ENCODE measurements at places on chromosomes 7 and 10.

GRCh38 chr7:93890464-93891068, at the start of gene TFPI2:
Gene TFPI2, minus strand, starts transcription at chr7:93890753. Its CDS starts 75 bp downstream, at chr7:93890678.
- peak; percentile 1 for DNase-seq

- DNase-seq = no peak
Measured at GRCh38 chr7:7848892-7849291, 119.7 kb upstream of the GLCCI1 start.

DNA sequence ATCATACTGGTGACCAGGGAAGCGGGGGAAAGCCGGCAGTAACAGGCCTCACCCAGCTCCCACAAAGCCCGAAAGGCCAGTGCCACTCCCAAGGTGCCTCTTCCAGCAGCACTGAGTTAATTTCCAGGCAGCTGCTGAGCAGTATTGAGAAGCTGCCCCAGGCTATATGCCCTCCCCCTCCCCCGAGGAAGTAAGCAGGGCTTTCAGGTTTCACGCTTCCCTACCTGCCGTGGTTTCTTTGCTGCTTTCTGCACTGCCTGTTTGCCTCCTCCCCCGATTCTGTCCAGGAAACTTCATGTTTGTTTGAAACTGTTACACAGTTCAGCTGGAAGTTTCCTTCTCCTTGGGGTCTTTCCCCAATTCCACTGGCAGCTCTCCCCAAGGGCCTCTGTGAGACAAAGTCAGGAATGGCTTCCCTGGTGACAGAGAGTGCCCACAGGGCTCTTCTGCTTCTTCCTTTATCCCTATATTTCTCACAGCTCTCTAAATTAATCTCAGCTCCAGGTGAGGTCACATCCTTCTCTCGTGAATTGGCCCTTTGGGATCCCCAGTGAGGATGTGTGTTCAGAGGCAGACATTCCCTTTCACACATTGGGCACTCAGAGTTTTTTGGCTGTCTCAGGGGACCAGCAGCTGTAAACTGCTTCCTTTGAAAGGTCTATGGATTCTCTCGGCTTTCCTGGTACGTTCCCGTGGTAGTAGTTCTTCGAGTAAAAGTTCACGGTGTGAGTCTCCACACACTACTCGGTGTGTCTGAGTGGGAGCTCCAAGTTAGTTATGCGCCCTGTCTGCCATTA, 19.4 kb downstream of the C1GALT1 start:
- DNase-seq = no peak

- no peak for DNase-seq
Measured at GRCh38 chr7:104695563-104695962, 318.4 kb upstream of the KMT2E start.

DNA sequence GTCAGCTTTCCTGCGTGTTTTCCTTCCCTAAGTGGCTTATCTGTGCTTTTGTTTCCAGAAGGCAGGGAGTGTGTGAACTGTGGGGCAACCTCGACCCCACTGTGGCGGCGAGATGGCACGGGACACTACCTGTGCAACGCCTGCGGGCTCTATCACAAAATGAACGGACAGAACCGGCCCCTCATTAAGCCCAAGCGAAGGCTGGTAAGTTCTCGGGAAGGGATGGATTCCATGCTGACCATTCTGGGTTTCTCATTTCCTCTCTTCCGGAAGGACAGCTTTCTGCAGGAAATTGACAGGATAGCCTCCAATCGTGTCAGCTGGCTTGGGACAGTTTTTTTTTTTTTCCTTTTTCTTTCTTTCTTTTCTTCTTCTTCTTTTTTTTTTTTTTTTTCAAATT, 9.4 kb downstream of the GATA3 start:
- no peak for DNase-seq

DNA sequence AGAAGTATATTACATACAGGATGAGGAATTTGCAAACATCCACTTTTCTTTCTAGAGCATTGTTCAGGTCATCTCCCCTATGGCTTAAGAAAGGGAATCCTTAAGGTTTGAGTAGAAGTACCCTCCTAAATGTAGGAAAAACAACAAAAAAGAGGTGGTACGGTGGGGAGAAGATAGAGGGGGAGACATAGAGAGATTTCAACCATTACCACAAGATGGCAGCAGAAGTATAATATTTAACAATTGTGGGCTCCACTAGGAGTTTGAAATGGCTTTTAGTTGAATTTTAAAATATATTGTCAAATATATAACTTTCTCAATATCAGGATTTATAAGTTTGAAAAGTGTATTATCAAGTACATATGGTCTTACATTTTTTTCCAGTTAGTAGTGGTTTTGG, 72.7 kb upstream of the PRKG1 start:
- DNase-seq = no peak

DNA sequence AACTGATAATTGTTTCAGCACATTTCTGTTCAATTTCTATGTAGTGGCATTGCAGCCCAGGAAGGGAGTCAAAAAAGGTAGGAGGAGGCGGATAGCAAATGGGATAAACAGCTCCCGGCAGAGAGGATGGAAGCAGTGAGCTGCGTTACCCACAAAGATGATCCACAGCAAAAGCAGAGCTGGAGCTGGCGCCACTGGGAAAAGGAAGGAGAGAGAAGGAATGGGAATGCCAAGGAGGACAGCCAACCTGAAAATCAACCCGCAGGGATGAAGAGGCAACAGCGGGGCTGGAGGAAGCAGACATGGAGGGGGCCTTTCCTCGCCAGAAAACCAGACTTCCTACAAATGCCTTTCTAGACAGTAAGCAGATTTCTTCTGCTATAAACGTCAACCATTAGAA, 82.7 kb upstream of the ADAM12 start:
- DNase-seq = no peak

DNA sequence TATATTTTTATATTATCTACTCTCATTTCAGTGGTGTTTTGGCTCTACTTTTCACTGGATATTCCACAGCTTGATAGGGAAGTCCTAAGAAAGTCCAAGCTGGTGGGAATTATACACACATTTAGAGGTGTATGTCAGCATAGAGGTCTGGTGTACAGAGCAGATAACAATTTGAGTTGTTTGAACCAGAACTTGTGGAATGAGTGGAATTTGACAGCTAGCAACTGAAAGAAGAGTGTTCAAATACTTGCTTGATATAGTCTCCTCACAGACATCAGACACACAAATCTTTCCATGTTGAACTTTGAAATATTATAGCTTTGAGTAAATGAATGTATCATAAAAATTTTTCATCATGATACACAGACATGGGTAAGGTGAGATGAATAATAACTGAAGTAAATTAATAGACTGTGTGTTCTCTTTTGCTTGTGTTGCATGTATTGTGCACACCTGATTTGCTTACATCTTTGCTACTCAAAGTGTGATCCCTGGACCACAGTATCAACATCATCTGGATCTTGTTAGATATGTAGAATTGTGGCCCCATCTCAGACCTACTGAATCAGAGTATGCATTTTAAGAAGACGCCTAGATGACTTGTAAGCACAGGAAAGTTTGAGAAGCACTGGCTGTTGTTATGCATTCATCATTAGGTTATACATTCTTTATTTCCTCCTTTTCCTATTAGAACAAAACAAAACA, 91.5 kb downstream of the ABCA13 start:
- no peak for DNase-seq

All from activated CD8-positive, alpha-beta memory T cell treated with anti-CD3 and anti-CD28 coated beads for 48 hours (primary cell).